ENCODE measurements at places on chromosomes 13 and 19. TPM values are rescaled to one million over a fixed set of nuclear protein-coding genes. Genes with fewer than 3 reads are reported as not detected.
A peak's percentile ranks its signal among the peaks of the same experiment; 100 is the strongest.

Gene MADCAM1
- 0.24 TPM for total RNA-seq

Gene MYBPC2
- total RNA-seq, result not detected

Gene VWA8
- 40.3 TPM for total RNA-seq

Gene ATXN8OS
- total RNA-seq, result not detected

Gene ILF3
- total RNA-seq, result 91.7 TPM

Gene IQCN
- 0.35 TPM for total RNA-seq

Gene ZNF575
- total RNA-seq, result 1.5 TPM

- no peak for DNase-seq
Observed at GRCh38 chr13:29878101-29878500, 27.7 kb upstream of the UBL3 start.

DNA sequence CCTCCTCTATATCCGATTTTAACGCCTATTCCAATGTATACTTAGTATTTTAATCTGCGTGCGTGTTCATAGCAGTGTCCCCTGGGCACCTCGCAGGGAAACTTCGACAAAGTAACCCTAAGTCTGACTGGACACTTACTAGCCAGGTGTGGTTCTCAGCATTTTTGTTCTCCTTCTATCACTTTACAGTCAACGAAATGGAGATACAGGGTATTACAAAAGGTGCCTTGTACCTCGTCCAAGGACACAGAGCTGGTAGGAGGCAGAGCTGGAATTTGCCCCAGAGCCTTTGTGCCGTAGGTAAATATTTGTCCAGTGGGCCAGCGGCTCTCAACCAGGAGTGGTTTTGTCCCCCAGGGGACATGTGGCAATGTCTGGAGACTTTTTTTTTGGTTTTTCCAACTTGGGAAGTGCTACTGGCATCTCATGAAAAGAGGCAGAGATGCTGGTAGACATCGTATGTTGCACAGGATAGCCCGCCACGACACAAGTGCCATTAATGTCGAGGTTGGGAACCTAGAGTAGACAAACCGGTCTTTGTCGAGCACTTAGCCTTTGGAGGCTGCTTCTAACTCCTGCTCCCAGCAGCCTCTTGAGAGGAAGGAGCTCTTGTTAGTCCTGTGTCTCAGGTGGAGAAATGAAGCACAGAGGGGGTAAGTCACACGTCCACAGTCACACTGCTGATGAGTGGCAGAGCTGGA is 1.1 kb downstream of the ZNF444 start:
- DNase-seq, result no peak

- peak; percentile 85 for DNase-seq
Observed at GRCh38 chr19:41411968-41412265, 14.3 kb downstream of the BCKDHA start.

DNA sequence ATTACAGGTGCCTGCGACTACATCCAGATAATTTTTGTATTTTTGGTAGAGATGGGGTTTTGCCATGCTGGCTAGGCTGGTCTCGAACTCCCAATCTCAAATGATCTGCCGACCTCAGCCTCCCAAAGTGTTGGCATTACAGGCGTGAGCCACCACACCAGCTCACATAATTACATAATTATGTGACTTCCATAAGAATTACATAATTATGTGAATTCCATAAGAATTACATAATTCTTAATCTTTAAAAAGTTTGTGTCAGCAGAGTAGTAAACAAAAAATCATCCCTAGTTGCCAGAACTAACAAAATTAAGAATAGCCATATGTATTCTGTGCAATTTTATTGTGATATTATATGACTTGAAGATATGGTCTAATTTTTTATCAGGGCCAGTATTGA is 25.6 kb downstream of the IFT88 start:
- no peak for DNase-seq

- peak; percentile 54 for DNase-seq
Observed at GRCh38 chr19:58518256-58519086, 1.1 kb downstream of the ZBTB45 start.

DNA sequence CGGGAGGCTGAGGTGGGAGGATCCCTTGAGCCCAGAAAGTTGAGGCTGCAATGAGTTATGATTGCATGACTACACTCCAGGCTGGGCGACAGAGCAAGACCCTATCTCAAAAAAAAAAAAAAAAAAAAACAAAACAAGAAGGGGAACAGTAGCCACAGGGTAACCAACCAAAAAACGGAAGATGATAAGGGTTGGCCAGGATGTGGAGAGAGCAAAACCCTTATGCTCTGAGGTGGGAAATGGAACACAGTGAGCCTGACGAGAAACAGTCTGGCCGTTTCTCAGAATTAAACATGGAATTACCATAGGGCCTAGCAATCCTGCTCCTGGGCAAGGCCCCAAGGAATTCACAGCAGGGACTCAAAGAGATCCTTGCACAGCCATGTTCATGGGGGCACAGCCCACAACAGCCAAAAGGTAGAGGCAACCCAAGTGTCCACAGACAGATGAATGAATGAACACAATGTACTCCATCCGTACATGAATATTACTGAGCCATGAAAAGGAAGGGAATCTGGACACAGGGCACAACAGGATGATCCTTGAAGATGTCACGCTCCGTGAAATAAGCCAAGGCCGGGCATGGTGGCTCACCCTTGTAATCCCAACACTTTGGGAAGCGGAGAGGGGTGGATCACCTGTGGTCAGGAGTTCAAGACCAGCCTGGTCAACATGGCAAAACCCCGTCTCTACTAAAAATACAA is 11.3 kb downstream of the NMRK2 start:
- no peak for DNase-seq

DNA sequence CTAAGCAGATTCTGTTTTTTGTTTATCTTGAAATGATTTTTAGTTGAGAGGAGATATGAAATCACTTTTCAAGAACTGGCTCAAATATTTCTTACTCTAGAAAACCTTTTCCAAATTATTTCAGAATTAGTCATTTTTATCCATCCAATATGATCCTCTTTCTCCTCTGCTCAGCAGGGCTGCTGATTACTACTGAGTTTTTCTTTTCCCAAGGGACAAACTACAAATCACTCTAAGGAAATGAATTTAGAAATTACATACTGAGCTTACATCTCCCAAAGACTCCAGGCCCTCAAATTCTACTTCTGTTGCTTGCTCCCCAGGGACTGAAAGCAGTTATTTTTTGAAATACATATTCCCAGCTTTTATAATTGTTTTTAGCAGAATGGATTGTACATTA is 87.4 kb upstream of the UFM1 start:
- no peak for DNase-seq

GRCh38 chr13:47639738-47640447 is 361.2 kb downstream of the SUCLA2 start:
- no peak for DNase-seq

- no peak for DNase-seq
Observed at GRCh38 chr13:82803341-82803740, 1078.9 kb downstream of the SLITRK1 start.

DNA sequence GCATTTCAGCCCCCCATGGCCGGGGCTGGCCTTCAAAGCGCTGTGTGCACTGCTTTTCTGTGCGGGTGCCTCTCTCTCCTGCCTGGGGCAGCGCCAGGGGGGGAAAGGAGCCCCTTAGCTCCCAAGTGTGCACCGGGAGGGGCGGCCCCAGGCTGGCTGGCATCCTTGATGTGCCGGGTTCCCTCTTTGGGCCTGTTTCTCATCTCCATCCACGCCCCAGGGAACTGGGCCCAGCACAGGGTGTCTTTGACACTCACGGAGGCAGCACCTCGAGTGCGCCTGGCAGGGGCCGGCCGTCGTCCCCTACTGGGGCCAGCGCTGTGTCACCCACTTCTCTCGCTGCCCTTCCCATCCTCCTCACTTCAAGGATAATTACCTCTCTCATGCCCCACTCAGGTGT is 324.3 kb downstream of the TEX29 start:
- no peak for DNase-seq

DNA sequence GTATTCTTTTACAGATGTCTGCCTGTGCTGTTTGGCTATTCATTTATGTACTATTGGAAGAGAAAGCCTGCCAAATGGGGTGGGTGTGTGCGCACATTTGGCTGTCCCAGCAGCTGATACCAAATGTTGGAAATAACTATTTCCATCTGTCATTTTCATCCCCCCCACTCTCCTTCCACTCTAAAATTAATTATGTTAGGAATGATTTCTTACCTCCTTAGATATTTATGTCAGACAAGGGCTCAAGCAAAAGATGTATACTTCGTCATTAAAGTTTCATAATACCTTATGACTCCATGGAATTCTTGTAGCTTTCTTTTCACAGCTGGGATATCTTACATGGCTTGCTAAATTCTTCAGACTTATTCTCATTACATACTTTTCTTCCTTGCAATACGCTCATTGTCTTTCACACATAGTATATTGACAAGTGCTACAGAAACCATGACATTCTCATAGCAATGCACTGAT is 18.6 kb downstream of the ITM2B start:
- DNase-seq, result no peak

- DNase-seq, result no peak
Observed at GRCh38 chr19:12886969-12887747, at the start of gene KLF1. Gene KLF1 (minus strand): TSS chr19:12887201. CDS start chr19:12887140, 61 bp downstream.

DNA sequence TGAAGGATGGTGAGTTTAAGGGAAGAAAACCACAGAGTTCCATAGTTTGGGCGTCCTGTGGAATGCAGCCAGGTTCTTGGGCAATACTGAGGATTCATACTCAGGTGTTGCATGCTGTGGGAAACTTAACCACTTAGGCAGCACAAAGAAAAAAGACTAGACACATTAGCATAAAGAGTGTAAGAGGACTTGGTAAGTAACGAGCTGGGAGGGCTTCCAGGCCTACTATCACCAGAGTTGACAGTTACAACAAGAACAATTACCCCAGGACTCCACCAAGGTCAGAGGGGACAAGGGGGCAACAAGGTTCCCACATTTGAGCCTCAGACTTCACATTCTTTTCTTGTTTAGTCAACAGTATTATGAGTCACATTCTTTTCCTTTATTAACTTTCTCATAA is 33.2 kb downstream of the KCTD12 start:
- DNase-seq, result no peak
